ENCODE measurements at places on chromosomes 11 and 22. TPM values are rescaled to one million over a fixed set of nuclear protein-coding genes. Genes with fewer than 3 reads are reported as not detected.

The SCUBE2 gene
- 1.1 TPM for total RNA-seq

The LRRC51 gene
- total RNA-seq = 16.7 TPM

The SMPD1 gene
- 126 TPM for total RNA-seq

The SCGB2A2 gene
- total RNA-seq = not detected

The TRPM5 gene
- not detected for total RNA-seq

The MFNG gene
- total RNA-seq = not detected

DNA sequence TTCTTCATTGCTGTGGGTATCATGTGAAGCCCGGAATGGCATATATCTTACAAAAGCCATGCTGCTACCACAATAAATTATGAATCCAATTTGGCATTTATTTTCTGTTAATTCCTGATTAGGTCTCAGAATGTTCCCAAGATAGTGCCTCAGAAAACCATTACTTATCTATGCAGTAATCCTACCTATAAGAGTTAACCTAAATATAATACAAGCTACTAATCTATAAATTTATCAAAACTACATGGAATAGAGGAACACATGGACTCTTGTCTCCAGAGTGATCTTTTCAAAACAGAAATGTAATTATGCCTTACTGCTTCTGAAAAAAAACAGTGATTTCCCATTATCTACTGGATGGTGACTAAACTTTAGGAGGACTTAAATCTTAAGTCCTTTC lies 687.8 kb upstream of the ANO5 start:
- no peak overlapping the region for H3K27ac ChIP-seq
- H3K4me1 ChIP-seq = no peaks in the 10 kb centered on the region
- no peaks in the 10 kb centered on the region for H3K27me3 ChIP-seq
- no peak overlapping the region for H3K4me3 ChIP-seq
- no peak for DNase-seq
